ENCODE measurements at places on chromosomes 16 and 17.

DNA sequence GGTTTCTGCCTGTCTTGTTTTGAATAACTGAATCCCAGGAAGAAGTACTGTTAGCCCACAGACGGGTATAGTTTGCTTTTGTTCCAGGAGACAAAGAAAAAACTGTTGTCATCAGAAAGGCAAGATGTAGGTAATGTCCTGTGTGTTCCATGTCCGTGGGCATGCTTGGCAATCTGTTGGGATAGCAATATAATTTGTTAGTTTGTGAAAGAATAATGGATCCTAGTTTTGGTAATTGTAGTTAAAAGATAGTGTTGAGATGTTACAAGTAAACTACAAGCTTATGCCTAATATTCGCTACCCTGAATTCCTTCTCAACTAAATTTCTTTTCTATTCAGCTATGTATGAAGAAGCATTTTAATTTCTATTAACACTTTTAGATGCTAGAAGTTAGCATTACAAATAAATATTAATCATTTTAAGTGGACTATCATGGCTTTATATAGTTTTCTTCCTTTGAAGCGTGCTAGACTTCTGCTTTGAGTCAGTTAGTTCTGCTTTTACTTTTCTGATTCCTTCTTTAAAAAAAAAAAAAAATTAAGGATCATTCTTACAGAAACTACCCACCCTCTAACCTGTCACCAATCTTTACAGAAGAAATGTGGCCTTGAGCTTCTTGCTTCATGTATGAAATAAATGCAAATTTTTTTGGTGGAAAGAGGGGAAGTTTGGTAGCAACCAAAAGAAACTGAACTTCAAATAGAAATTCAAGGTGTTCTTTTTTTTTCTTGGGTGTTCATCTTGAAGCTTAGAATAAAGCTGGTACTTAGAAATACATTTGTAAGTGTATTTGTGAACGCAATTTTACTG lies 2.4 kb downstream of the EVI2A start:
- DNase-seq: no peak

DNA sequence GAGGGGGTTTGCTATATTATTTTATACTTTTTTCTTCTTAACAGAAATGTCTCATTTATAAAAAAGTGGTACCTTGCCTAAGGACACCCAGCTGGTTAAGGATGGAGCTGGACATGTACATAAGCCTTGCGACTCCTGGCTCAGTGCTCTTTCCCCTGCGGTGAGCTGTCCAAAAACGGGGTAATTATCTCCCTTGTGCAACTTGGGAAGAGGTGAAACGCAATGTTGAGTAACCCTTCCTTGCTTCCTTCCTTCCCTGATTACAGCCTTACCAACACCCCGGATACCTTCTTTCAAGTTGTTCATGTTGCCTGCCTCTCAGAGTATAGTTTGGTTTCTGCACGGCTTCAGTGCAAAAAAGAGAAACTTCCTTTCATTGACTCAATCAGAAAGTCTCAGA lies 94.1 kb upstream of the XYLT1 start:
- DNase-seq: no peak

DNA sequence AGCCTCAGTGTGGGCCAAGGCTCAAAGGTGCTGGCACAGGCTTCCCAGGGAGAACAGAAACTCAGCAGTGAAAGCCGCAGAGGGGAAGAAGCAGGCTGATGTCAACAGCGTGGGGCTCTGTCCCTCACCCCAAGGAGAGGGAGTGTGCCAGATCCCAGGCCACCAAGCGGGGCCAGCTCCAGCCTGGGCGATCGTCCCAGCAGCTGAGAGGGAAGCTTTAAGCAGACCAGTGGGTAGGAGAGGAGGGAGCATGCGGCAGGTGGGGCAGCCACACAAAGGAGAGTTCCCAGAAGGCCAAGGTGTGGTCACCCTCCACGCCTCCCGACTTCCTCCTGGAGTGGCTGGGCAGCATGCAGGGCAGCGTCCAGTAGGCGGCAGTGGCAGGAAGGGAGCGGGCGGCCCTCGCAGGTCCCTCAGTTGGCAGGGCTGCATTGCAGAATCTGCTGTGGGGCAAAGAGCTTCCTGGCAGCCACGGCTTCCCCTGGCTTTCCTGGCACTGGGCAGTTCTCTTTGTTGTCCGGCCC lies 6.0 kb downstream of the SYNGR2 start:
- DNase-seq: no peak

GRCh38 chr16:7321661-7322060 lies 11.0 kb upstream of the RBFOX1 start:
- DNase-seq: no peak

DNA sequence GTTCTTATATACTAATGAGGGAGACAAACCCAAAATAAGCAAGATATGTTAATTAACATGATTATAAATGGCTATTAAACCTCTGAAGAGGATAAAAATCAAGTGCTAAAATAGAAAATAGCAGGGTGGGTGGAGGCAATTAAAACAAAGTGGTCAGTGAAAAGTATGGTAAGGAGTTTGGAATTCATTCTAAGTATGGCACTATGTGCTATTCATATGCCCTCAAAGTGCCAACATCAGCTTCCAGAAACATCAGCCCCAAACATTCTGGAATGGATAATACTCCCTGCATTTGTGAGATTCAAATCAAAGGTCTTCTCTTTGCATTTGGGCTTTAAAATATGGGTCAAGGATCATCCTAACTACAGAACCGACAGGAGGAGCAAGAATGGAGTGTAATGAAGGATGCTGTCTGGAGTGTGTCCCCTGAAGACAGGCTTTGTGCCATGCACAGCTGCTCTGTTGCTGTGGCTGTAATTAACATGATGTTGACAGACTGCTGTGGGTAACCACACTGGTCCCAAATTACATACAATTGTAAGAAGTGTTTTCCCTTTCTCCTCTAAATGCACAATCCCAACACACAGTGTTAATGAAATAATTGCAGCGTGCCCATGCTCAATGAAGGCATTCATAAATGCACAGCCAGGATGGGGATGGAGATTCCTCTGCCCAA lies 93.1 kb downstream of the VAT1L start:
- DNase-seq: no peak

GRCh38 chr17:74408815-74409214 lies 23.1 kb upstream of the GPRC5C start:
- no peak for DNase-seq

GRCh38 chr17:74296548-74296936 lies 22.5 kb downstream of the DNAI2 start:
- DNase-seq: peak; percentile 23

GRCh38 chr16:11755022-11755760 lies 12.5 kb upstream of the TXNDC11 start:
- DNase-seq: no peak

- no peak for DNase-seq
Measured at GRCh38 chr16:89476811-89477261, 13.5 kb downstream of the ANKRD11 start.

GRCh38 chr16:85234310-85235204 lies 122.3 kb upstream of the CIBAR2 start:
- no peak for DNase-seq

DNA sequence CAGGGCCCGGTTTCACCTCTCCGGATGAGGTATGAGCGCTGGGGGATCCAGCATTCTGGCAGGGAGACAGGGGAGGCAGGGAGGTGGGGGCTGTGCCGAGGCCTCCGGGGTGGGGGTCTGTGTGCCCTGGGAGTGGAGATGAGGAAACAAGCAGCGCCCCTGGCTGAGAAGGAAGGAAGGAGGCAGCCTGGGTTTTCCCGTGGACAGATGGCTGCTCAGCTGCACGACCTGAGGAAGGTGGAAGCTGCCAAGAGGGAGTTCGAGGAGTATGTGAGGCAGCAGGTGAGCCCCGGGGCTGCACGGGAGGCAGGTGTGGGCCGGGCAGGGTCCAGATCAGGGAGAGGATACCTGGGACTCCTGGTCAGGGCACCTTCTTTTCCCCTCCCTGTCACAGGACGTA lies 4.3 kb downstream of the RNF112 start:
- no peak for DNase-seq

DNA sequence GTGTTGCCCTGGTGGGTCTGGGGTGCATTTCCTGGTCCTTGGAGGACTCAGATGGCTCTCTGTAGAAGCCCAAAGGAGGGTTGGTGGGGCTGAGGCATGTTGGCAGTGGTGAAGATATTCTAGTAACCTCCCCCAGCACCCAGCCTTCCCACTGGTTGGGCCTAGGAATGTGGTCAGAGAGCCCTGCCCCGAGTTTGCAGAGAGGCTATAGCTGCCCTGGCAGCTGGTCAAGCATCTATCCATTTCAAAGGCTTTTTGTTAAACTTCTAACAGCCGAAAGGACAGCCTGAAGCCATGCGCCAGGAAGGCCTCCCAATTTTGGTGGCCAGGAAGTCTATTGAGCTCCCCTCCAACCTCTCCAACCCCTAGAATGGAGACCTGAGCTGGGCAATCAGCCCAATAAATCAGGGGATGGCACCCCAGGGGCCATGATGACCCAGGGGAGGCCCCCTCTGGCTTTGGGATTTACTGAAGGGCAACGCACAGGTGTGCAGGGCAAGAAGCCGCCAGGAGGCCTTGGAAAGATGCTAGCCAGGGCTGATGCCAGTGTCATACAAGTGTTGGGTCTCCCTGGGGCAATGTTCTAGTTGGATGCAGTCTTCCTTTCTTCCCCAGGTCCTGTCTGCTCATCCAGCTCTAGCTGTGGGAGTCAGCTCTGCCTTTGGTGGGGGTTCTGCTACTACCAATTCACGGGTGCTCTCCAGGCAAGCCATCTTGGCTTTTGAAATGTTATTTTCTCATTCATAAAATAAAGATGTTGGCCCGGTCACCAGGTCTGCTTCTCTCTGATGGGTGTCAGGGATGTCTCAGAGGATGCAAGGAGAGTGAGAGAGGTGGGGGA lies 30.9 kb upstream of the AXIN2 start:
- no peak for DNase-seq

DNA sequence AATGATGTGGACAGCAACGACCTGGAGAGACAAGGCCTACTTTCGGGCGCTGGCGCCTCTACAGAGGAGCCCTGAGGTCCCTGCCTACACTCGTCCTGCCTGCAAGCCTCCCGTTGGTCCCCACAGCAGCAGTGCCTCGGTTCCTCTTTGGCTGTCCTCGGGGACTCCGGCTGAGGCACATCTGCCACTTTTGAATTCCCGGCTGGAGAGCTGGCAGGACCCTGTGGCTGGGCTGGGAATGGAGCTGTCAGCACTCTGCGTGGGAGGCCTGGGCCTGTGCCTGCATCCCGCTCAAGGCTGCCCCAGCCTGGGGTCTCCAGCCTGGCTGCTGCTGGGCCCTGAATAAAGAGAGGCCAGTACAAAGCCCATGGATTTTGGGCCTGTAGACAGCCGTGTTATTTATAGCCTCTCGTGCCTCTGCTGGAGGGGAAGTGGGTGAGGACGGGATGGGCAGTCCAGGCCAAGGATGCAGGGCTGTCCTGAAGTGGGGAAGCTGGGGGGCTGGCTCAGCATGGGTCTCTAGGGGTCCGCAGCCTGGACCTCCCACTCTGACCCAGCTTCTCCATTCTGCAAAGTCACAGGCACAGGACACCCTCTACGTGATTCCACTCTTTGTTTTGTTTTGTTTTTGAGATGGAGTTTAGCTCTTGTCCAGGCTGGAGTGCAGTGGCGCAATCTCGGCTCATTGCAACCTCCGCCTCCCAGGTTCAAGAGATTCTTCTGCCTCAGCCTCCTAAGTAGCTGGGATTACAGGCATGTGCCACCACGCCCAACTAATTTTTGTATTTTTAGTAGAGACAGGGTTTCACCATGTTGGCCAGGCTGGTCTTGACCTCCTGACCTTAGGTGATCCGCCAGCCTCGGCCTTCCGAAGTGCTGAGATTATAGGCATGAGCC lies 10.6 kb upstream of the SPNS2 start:
- DNase-seq: no peak

- DNase-seq: no peak
Measured at GRCh38 chr16:24234737-24235136, 21.4 kb upstream of the CACNG3 start.

- peak; percentile 91 for DNase-seq
Measured at GRCh38 chr16:68992521-68992920, 112.9 kb upstream of the HAS3 start.

DNA sequence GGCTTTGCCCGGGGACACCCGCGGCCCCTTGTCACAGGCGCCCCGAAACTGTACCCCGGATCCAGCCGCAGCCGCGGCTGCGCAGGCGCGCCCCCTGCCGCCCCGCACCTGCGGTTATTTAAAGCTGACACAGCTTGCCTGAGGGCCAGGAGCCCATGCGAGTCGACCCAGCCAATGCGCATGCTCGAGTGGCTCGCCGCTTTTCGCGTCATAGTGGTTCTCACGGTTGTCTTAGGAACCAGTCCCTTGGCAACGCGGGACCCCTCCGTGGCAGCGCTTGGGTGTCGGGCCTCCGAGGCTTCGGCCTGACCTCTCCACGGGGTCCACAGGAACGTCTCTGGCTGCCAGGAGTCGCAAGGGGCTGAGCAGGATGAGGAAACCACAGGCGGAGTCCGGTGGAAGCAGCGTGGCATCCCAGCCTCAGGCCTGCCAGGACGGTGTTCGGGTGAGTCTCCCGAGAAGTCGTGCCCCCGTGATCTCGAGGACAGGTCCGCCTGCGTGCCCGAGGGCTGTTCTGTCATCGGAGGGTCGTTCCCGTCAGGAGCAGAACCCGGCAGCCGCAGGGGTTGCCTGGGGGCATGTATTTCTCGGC lies 716.9 kb downstream of the KCNJ18 start:
- DNase-seq: no peak

DNA sequence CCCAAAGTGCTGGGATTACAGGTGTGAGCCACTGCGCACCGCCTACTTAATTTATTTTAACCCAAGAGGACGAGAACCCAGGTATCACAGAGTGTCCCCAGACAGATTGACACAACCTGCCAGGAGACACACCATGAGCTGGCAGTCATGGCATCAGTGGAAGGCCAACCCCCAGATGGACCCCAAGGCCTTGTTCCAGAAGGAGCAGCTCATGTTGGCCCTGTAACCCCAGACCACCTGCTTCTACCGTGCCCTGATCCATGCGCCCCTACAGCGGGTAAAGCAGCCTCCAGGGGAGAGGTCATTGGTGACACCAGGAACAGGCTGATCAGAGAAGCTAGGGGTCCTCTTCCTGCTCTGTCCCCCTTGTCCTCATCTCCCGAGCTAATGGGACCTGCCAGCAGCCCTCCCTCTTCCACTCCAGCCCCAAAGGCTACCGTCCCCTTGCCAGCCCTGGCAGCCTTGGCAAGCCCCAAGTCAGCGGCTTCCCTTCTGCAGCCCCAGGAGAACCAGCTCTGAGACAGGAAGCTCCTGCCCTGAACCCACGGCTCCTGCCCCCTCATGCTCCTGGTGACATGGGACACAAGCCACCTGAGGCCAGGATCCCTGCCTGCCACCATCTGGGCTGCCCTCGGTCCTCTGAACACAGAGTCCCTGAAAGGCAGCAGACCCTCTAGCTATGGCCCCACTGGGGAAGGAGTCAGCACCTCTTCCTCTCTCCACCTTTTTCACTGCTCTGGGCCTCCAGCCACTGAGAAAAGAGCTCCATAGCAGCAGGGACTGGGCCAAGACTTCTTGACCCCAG lies 6.3 kb downstream of the SULT1A1 start:
- no peak for DNase-seq

DNA sequence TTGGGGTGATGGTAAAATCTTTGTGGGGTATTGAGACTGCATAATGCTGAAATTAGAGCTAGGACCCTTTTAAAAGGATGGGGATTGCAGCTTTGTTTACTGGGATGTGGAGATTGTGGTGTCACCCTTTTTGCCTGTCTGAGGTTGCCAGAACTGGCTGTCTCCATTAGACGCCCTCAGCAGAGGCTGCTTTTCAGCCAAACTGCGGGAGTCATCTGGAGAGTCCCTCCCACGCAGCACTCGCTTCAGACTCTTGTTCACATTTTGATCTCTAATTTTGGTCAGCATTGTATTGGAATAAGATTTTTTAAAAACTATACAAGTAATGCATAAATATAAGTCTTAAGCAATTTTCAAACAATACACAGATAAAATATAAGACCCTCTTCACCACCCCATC lies 27.9 kb upstream of the JPT2 start:
- no peak for DNase-seq
